ENCODE measurements at places on chromosomes 7 and 10. TPM values are rescaled to one million over a fixed set of nuclear protein-coding genes. Genes with fewer than 3 reads are reported as not detected.

DNA sequence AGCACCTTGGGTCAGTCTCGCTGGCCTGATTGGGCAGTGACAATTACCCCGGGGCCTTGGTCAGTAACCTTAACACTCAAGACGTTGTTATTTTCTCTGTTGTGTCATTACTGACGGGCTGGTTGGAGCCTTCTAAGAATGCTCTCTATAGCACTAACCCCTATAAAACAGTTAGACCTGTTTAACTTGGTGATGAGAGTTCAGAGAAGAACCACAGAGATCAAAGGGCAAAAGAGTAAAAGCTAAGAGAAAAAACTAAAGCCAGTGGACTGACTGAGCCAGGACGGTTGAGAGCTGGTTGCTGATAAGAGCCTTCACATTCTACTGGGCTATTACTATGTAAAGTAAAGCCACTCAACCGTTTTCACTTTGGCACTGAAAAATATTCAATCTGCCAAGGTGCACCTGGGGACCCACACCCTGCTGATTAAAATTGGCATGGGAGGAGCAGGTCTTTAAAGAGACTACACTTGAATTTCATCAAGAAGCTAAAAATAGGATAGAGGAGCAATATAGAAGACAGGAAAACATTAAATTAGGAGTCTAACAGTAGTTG is 13.6 kb upstream of the ITGB1 start:
- ATAC-seq: no peak

DNA sequence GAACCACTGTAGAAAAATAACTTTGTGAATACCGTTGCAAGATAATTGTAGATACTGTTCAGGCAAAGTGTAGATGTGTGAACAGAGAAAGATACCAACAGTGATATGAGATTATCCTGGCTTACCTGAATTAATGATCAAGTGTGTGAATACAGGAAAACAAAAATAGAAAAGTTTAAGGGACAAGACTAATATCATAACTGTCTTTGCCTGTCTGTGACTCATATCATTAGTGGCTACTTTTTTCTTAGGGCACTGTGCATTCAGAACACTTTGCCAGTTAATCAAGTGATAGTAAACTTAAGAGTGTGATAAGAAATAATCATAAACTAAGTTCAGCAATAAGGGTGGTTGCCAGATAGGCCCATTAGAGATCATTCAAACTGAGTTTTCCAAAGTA is 323.0 kb upstream of the LRGUK start:
- no peak for ATAC-seq

Gene POLR3A
- 20.5 TPM for total RNA-seq

Gene GPRIN2
- 1.5 TPM for total RNA-seq

All from motor neuron (in vitro differentiated cells).